RCC 7860 (cell line): ENCODE measurements at places on chromosomes 6 and 20.

GRCh38 chr6:97674802-97675201 lies 391.8 kb upstream of the MMS22L start:
- no peak for DNase-seq

DNA sequence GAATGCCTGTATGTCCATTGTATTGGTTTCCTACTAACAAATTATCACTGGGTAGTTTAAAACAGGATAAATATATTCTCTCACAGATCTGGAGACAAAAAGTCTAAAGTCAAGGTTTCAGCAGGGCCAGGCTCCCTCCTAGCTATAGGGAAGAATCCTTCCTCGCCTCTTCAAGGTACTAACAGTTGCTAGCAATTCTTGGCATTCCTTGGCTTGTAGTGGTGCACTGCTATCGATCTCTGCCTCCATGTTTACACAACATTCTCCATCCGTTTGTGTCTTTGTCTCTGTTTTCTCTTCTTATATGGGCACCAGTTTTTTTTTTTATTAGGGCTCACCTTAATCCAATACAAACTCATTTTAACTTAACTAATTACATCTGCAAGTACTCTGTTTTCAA lies 48.9 kb downstream of the OR2B6 start:
- no peak for DNase-seq

- no peak for DNase-seq
These were observed 1.2 kb upstream of the TOX2 start for GRCh38 chr20:43913291-43914025.

- DNase-seq, result no peak
These were observed 68.2 kb upstream of the AFDN start for GRCh38 chr6:167758309-167759023.
